ENCODE measurements at places on chromosomes 4 and X.

DNA sequence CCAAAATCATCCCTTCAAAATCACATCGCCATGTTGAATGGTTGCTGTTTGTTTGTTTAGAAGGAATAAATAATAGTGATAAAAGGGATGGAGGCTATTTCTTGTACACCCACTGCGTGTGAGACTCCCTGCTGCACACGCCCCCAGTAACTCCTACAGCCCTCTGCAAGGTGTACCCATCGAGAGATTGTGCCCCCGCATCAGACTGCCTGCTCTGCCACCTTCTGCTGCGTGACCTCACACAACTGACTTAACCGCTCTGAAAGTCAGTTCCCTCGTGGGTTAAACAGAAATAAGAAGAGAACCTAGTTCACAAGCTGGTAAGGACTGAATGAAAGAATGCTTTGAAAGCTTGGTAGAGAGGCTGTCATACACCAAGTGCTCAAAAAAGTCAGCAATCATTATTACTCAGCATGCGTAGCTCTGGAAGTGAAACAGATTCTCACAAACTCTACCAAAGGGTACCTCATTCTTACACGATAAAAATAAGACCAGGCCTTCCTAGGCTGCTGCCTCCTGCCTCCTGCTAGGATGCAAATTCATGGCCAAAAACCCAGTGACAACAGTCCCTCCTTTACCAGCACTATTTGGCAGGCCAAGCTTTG is 147.1 kb downstream of the CPEB2 start:
- no peak for DNase-seq

GRCh38 chr4:110275871-110276270 is 77.5 kb upstream of the ELOVL6 start:
- DNase-seq, result no peak

DNA sequence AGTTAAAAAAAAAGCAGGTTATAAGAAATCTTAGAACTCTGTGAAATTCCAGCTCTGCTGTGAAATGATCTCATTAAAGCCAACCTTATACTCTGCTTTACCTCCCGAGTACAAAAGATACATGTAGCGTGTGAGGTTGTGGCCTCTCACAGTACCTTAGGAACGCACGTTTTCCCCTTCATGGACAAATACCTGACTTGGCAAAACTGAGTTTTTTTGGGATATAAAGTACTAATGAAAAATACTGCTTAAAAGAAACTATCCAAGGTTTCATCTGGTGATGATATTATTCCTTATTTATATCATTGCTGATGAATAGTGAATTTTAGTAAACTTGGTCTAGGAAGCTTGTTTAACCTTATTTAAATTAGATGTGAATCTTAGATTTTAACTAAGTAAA is 48.9 kb downstream of the WWC2 start:
- DNase-seq, result no peak

- no peak for DNase-seq
Observed at GRCh38 chr4:155468282-155468681, 91.5 kb upstream of the MAP9 start.

DNA sequence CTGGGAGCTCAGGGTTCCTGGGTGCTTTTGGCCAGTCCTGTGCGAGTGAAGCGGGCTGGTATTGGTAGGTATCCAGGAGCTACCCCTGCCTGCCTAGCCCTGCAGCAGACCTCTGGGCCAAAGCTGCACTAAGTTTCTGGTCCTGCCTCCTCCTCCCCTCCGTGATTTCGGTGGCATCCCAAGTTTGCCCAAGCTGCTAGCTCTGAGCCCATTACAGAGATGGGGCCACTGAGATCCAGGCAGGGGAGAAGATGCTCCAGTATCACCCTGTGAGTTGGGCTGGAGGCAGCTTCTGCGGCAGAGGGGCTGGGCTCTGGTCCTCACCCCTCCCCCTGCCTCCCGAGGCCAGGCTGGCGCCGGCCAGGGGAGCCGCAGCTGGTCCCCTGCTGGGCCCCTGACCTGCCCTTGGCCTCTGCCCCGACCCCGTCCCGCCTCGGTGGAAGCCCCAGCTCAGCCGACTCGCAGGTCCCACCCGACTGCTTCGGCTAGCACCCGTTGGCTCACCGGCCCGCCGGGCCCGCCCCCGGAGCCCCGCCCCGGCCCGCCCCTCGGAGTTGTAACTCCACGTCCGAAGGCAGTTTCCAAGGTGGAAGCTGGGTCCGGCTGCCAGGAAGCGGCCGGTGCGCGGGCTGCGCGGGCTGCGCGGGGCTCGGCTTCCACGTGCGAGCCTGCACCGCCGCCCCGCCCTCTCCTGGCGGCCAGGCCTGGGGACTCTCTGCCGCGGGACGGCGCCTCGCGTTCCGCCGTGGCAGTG is at the start of gene DUSP9:
Gene DUSP9, plus strand, starts transcription at position 584 of the 754 bp plus-strand sequence. CDS start 751 bp downstream, outside the sequence.
- no peak for DNase-seq

GRCh38 chrX:9258421-9259104 is 206.3 kb upstream of the TBL1X start:
- DNase-seq, result no peak

GRCh38 chr4:182648766-182649165 is 268.4 kb downstream of the DCTD start:
- DNase-seq, result no peak

DNA sequence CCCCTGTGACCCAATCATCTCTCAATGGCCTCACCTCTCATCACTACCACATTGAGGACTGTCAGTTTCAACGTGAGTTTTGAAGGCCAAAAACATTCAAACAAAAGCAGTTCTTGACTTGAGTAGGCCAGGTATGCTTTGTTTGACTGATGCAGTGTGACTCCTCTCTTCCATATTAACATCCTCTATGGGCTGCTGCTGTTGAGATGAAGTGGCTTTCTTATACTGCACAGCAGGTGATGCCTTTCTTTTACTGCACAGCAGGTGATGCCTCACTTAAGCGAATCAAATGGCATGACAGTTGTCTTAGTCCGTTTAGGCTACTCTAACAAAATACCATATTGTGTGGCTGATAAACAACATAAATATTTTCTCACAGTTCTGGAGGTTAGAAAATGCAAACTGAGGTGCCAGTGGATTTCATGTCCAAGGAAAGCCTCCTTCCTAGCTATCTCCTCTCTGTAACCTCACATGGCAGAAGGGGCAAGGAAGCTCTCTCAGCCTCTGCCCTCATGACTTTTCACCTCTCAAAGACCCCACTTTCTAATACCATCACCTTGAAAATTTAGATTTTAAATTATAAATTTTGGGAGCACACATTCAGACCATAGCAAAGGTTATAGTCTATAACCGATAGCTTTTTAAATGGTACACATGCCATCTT is 2267.9 kb upstream of the AGA start:
- no peak for DNase-seq

DNA sequence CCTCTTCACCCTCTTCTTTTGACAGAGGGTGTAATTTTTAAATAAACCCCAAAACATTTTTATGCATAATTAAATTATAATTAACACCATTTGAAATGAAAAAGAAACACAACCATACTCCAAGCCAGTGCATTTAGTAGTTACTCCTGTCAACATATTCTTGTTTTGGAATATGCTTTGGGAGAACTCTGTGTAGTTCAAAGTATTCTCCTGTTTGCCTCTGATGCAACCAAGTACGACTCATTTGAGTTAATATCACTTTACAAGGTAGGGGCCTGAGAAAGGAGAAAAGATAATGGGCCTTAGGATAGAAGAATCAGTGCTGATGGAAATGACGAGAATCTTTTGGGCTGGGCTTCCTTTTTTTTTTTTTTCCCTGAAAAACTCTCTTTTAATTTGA is 2.7 kb downstream of the PTPN13 start:
- DNase-seq, result no peak

GRCh38 chr4:159787901-159788300 is 685.0 kb downstream of the RAPGEF2 start:
- DNase-seq, result no peak

DNA sequence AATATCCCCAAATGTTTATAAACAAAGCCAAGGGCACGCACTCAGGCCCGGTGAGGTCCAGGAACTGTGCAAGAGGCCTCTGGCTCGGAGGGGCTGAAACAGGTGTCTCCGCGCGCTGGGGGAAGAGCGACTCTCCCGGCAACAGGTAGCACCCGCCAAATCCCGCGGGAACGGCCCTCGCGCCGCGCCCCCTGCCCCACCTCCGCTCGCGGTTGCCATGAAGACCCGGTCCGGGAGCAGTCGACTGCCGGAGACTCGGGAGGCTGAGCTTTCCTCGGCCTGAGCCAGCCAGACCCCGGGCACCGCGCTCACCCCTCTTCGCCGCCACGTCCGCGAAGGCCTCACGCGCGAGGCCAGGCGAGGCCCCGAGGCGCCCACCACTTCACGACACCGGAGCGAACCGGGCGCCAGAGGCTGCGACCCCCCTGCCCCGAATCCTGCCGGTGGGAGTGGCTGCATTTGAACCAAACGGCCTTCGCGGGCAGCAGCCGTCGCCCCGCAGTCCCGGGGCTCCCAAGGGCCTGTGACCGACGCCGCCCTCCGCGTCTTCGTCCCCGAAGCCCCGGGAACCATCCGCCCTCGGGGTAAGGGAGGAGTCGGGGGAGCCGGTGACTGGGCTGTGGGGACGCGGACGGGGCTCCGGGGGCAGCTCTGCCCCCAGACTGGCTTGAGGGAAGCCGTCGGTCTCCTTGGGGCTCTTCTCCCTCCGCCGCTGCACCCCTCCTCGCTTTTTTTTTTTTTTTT is at the start of gene NSUN7:
Gene NSUN7, plus strand, starts transcription at position 239 of the 744 bp plus-strand sequence. CDS start 739 bp downstream, outside the sequence.
- no peak for DNase-seq
